ENCODE measurements at places on chromosomes 4 and X.

DNA sequence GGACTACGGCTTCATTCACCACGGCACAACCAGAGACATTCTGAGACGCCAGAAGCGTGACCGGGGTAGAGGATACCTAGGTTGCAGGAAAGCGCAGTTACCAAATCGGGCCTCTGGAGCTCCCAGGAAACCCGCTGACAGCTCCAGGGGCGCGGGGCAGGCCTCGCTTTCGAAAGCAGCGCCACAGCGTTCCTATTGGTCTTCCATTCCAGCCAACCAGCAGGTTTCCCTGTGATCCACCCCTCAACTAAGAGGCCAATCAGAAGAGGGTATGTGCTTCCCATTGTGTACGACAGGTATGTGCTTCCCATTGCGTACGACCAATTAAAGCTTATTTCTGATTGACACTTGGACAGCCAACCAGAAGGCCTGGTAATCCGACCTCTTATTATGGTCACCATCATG is 14.9 kb downstream of the SNX12 start:
- no peak for DNase-seq

GRCh38 chr4:80462621-80463091 is 127.1 kb downstream of the CFAP299 start:
- DNase-seq = no peak

- no peak for DNase-seq
These were observed 44.9 kb downstream of the AFAP1 start for GRCh38 chr4:7894677-7895181.

DNA sequence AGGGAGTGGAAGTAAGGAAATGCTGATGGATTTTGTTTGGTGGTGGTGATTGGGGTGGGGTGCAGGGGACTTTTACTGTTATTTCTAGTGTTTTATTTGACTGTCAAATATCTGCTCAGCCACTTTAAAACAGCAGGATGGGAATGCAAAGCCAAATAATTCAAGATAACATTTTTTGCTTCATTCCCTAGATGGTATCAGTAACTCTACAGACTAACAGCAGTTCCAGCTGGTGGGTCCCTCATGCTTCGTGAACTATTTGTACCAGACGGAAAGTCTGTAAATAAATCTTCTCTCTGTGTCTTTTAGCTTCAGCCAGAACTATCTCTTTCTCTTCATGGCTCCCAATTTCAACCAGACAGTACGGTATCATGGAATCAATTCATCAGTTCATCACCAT is 27.5 kb downstream of the GPR143 start:
- DNase-seq = no peak

DNA sequence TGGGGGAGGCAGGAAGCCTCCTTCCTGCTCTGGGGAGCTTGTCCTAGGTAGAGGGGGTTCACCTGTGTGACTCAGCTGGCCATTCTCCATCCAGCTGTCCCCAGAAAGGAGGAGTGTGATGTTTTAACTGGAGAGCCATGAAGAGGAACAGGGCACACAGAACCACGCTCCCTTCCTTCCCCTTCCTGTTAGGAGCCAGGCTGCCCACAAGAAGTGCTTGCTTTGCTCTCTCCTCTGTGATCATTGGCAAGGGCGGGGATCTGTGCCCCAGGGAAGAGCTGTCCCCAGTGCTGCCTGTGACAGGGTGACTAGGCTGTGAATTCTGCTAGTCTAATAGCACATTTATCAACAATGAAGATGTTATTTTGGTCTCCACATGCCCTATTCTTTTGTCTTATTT is 169.6 kb upstream of the GATB start:
- no peak for DNase-seq

DNA sequence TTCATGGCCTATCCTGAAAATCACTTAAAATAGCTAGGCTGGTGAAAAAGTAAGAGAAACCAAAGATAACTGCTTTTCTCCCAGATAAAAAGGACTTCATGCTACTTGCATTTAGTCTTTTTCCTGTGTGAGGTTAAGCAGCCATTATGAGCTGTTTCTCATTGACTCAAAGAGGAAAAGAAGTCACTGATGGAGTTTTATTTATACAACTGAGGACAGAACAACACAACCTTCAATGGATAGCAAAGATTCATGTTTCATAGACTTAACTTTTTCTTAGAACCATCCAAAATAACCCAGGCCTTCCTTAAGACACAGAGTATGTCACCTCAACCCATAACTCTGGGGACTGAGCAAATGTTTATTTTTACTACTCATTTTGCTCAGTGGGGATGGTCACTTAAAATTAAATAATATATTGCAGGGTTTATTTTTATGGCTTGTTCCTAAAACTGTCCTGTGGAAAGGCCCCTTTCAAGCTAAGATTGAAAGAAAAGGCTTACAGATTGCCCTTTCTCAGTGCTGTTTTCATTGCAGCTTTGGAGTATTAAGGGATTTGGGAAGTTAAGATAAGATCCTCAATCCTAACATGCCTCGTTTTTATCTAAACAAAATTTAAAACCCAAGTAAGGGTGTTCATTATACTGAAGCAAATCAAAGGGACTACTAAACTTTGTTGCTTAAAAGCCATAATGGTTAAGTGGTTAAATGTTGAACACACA is 252.6 kb upstream of the MAD2L1 start:
- DNase-seq = no peak

DNA sequence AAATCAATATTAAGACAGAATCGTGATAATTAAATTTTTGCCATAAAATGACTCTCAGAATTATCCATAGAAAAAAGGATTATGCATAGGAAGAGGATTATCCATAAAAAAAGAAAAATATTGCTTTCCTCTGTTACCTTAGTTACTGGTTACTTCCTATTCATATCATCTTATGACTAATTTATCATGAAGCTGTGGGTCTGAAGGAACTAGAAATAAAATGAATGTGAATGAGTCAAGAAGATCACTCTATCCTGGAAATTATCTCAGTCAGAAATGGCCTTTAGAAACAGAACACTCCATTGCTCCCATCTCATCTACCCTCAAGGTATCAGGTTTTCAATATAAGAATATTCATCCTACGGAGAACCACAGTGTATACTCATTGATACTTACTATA is 19.4 kb downstream of the RPS6KA6 start:
- no peak for DNase-seq

DNA sequence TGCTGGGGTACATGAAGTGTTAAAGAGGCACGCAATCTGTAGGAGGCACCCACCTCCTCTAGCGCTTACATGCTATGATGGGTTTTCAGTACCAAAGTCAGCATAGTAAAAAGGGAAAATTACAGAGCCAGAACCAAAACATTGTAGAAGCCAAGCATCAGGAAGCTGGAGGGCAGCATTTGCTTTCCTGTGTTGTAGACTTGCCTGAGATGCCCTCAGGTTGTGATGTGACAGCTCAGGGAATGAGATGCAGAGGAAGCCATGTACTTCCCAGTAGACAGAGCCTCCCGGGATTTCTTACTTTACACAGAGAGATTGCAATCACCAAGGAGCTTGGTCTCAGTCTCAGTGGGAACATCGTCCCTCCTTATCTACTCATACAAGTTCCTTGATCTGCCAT is 161.5 kb downstream of the ARAP2 start:
- DNase-seq = no peak
